Immature natural killer cell (primary cell): ENCODE measurements at places on chromosomes 11 and 22.

DNA sequence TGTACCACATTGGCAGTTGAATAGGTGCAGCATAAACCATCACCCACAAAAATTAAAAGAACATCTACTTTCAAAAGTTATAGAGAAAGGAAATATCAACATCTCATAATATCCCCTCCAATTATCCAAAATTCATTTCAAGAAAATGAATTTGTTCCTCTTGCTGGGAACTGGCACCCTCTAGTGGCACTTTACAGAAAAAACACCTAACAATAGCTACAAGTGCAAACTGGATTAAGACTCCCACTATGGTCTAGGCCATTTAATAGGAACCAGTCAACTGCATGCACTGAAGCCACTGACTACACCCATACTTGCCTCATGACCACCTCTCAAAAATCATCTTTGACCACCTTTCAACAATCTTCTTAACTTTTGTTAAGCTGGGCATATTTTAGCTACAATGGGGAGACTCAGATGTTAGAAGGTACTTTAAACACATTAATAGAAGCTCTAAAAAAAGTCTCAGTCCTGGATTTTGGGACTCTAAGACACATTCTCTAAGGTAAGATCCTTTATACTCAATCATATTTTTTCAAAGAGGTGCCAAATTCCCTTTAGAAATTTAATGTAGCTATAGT is 17.3 kb downstream of the TRAF6 start:
- peak; percentile 61 for DNase-seq

GRCh38 chr22:43435851-43436811 is 24.3 kb downstream of the MPPED1 start:
- DNase-seq = no peak

DNA sequence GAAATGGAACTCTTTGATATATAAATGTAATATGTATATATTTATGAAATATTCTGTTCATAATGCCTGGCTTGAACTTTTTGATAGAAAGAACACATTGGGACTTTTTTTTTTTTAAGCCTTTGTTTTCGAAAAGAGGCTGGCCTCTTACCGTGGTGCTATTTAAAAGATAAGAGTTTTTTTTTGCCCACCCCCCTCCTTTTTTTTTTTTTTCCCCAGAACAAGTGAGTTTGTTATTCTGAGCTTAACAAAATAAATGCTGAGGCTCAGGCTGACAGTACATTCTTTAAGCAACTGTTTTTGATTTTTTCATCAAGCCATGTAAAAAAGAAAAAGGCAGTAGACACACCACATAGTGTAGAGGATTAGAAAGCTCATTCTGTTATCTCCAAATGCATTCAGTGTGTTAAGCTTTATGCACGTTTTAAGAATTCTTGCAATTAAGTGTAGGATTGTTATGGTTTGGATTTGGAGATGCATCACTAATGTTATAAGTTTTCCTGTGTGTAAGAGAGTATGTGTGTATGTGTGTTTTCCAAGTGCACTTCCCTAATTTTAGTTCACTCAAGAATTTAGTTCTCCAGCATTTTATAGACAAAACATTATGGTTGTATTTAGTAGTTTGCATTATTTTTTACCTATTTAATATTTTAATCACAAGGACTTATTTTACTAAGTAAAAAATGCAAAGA is 12.0 kb downstream of the PDHX start:
- no peak for DNase-seq

- DNase-seq = no peak
Measured at GRCh38 chr11:67032830-67033551, 10.1 kb downstream of the SYT12 start.

- peak; percentile 17 for DNase-seq
Measured at GRCh38 chr22:43867839-43868635, 5.7 kb upstream of the SULT4A1 start.

- DNase-seq = no peak
Measured at GRCh38 chr22:49326558-49326957, 501.1 kb downstream of the BRD1 start.

GRCh38 chr11:34647131-34647530 is 26.2 kb downstream of the EHF start:
- no peak for DNase-seq

GRCh38 chr11:113551645-113552044 is 76.4 kb upstream of the DRD2 start:
- no peak for DNase-seq

- no peak for DNase-seq
Measured at GRCh38 chr11:115409691-115410220, 94.5 kb downstream of the CADM1 start.

DNA sequence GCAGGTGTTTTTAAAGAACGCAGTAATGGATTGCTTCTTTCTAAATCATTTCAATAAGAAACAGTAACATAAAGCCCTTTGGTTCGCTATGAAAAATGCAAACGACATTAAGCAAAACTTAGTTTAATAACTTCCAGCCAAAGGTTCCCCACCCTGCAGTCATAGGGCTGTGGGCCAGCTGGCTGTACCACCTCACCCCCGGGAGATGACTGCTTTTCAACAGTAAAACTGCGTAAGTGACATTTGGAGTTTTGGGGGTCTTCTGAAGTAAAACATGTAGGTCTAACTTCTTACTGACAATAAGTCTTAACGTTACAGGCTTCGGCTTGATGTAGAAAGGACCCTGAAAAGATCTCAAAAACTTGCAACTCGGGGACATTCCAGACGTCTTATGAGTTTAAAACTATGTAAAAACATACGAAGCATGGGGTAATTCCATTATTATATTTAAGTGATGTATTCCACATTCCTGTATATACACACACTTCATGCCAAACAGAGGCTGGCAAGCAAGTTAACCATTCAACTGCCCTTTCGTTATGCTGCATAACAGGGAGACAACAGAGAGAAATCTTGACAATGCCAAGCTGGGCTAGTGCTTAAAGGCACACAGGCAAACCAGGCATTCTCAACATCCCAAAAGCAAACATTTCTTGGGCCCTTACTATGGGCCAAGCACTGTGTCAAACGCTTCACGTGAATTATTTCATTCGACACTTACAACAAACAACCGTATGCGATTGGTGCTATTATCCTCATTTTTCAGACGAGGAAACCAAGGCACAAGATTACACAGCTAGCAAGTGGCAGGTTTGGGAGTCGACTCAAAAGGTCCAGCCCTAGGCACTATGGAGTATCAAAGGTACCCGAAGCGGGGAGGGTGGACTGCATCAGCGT is 1.2 kb downstream of the MRTFA start:
- no peak for DNase-seq

DNA sequence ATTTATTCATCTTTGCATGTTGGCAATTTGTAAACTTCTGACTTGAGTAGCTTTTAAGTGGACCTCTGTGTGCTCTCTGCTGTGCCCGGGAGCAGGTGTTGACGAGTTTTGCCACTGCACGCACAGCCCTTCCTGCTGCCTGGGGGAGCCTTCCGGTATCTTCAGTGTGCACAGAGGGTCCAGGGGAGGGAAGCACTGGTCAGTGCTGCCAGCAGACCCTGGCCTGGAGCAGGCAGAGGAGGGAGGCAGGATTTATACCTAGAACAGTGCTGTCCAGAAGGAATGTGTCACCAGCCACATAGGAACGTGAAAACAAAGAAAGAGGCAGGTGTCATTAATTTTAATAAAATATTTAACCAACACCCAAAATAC is 403.6 kb downstream of the TBC1D22A start:
- no peak for DNase-seq
